ENCODE measurements at places on chromosomes 3 and 15.
A peak's percentile ranks its signal among the peaks of the same experiment; 100 is the strongest.

- DNase-seq: peak; percentile 26
Observed at GRCh38 chr15:40282147-40282868, 556 bp downstream of the ANKRD63 start.

- DNase-seq: no peak
Observed at GRCh38 chr3:15500107-15500724, 21.3 kb downstream of the COLQ start.

- no peak for DNase-seq
Observed at GRCh38 chr3:141246224-141246957, 14.8 kb downstream of the PXYLP1 start.

DNA sequence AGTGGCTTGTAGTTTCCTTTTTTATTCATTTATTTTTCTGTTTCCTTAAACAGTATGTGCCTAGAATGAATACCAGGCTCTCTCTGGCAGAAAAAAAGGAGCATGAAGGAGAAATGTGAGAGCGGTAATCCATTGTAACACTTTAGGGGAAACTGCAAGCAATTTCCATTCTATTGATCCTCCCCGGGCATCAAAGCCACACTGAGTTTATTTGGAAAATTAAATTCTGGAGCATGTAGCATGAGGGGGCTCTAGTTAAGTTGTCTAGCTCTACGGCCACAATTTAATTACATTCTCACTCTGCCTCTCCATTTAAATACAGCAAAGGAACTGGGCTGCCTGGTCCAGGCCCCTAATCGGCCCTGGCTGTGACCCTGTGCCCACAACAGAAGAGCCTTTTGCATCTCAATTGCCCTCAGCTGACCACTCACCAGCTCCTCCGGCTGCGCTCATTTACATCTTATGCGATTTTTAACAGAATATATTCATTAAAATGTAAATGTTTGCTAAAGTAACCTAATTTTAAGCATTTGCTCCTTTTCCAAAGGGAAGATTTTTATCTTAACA lies 72.9 kb downstream of the MEGF11 start:
- DNase-seq: no peak

DNA sequence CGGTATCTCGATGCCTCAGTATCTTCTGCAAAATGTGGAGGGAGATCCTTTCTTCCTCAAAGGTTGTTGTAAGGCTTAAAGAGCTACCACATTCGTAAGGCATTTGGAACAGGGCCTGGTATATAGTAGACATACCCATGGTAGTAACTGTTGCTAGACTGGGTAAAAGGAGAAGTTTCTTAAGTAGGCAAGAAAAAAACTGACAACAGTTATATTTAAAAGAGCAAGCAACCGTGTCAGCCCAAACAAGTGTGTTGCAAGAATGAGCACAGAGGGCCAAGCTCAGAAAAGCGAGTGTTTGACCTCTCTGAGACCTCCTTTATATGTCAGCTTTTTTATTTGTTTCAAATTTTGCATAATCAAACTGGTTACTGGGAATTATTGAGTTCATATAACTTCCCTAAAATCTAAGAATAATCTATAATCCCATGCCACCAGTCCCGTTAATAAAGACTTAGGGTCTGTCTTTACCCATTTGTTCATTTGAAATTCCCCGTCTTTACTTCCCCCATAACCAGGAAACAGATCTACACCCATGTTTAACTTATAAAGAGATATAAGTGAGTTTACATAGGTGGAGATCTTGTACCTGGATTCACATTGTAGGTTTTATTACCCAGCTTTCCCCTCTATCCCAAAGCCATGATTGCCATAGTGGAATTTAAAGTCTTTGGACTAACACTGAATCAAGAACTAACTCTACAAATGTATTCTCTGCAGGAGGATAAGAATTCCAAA lies 7.3 kb downstream of the B3GNT5 start:
- no peak for DNase-seq

DNA sequence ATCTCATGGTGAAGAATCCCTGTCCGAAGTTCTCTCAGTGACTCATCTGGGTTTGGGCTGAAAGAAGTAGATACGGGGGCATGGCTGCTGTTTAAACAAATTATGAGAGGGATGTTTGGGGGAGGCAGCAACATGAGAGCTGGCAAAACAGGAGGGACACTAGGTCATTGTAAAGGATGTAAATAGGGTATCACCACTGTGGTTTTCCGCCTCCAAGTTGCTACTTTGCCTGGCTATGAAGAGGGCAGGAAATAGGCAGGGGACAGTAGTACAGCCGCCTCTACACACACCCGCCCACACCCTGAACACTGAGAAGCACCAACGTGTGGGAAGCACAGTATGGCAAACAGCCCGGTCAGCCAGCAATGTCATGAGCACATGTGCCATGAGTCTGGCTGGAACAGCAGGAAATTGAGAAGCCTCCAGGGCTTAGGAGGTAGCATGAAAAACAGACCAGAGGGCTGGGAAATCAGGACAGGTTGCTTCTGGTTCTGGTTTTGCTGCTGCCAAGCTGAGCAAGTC lies 17.1 kb downstream of the HEXA start:
- DNase-seq: no peak

- DNase-seq: no peak
Observed at GRCh38 chr3:171959532-171960089, 79.8 kb upstream of the FNDC3B start.

GRCh38 chr15:39828374-39828931 lies 45.8 kb upstream of the FSIP1 start:
- DNase-seq: no peak

DNA sequence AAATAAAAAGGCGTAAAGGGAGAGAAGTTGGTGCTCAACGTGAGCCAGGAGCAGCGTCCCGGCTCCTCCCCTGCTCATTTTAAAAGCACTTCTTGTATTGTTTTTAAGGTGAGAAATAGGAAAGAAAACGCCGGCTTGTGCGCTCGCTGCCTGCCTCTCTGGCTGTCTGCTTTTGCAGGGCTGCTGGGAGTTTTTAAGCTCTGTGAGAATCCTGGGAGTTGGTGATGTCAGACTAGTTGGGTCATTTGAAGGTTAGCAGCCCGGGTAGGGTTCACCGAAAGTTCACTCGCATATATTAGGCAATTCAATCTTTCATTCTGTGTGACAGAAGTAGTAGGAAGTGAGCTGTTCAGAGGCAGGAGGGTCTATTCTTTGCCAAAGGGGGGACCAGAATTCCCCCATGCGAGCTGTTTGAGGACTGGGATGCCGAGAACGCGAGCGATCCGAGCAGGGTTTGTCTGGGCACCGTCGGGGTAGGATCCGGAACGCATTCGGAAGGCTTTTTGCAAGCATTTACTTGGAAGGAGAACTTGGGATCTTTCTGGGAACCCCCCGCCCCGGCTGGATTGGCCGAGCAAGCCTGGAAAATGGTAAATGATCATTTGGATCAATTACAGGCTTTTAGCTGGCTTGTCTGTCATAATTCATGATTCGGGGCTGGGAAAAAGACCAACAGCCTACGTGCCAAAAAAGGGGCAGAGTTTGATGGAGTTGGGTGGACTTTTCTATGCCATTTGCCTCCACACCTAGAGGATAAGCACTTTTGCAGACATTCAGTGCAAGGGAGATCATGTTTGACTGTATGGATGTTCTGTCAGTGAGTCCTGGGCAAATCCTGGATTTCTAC lies at the start of gene RARB:
TSS of gene RARB (plus strand) at position 322 of the 847 bp plus-strand sequence. CDS start at position 791, 469 bp downstream.
- DNase-seq: no peak

DNA sequence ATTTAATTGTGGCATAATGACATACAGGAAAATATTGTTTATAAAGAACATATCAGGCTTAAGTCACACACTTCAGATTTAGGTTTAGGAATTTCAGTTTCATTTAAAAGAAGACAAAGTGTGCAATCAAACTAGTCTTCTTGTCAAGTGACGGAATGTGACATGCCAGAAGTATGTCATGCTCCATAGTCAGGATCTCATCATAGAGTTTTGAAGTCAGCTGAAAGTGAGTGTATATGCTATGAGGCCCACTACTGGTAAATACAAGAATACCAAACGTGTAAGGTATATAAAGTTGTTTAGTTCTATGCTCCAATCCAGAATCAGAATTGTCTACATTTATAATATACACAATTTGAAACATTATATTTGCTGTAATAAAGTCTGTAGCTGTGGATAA lies 988.4 kb downstream of the TBL1XR1 start:
- DNase-seq: no peak

- no peak for DNase-seq
Observed at GRCh38 chr3:4839278-4839677, 140.0 kb upstream of the BHLHE40 start.

DNA sequence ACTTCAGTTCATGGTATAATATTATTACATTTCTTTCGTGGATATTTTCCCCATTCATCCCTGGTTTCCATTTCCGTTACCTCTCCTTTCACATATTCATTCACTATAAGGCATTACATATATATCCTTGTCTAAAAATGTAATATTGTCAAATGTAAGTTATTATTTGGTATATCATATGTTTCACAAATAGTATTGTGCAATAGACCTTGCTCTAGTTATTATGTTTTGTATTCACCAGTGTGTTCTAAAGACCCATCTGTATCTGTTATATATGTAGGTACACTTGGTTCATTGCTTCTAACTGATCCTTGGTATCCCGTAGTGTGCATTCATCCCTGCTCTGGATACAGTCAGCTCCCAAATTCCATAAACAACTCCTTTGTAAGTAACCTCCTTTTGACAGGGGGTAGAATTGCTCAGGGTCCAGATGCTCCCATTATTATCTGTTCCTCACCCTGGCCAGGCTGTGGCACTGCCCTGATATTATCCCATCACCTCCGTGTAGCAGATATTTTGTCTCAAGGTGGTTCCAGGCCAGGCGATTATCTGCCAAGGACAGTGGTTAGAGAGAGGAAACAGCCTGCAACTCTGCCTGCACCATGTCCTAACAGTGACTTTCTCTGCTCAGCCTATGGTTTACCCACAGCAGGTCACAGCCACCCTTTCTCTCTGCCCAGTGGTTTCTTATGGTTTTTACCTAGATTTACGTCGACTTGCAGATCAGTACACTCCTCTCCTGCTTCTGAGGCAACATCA lies 29.2 kb downstream of the PAQR9 start:
- no peak for DNase-seq

- DNase-seq: no peak
Observed at GRCh38 chr3:39849992-39850715, 40.7 kb downstream of the MYRIP start.

DNA sequence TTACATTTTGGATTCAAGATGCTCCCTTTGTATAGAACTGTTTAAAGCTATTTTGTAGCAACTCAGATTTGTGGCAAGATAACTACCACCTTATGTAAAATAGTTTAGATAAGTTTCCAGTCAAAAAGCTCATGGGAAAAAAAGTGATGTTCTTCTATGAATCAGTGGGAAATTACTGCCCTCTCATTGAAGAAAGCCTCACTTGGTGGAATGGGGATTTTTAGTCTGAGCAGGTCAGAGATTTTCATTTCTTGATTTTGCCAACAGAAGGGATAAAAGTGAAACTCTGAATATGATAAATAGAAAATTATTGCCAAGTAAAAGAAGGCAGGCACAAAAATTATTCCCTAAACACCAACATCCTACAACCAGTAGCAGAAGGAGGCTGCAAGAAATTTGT lies 25.8 kb upstream of the CSTA start:
- no peak for DNase-seq

DNA sequence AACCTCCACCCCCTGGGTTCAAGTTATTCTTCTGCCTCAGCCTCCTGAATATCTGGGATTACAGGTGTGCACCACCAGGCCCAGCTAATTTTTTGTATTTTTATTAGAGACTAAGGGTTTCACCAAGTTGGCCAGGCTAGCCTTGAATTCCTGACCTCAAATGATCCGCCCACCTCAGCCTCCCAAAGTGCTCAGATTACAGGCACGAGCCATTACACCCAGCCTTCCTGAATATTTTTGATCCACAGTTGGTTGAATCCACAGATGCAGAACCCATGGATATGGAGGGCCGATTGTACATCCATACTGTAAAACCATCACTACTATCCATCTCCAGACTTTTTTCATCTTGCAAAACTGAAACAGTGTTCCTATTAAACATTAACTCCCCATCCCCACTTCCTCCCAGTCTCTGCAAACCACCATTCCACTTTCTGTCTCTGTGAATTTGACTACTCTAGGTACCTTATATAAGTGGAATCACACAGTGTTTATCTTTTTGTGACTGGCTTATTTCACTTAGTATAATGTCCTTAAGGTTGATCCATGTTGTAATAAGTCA lies 8.2 kb upstream of the TMEM62 start:
- DNase-seq: no peak

DNA sequence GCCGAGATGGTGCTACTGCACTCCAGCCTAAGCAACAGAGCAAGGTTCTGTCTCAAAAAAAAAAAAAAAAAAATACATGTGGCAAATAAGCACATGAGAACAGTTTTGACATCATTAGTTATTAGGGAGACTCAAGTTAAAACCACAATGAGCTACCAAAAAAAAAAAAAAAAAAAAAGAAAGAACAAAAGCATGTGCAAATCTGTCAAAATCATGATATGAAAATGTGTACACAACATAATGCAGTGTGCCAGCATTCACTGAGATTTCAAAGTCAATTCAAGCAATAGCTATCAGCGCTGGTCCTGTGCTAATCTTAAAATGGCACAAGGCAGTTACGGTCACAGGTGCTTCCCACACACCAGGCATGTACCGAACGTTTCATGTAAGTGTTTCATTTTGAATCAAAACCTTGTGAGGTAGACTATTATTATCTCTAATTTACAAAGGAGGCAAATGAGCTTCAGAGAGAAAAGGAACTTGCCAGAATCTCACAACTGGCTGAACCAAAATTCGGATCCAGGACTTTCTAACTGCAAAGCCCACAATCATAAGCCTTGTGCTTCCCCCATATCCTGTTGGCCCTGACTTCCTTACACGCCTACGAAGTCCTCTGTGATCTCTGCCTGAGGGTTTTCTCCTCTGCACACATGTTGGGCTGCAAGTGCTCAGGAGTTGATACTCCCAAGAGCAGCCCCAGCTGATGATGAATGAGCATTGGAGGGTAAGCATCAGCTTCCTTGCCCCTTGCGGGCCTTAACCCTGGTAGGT lies 200.1 kb upstream of the PROK2 start:
- no peak for DNase-seq

DNA sequence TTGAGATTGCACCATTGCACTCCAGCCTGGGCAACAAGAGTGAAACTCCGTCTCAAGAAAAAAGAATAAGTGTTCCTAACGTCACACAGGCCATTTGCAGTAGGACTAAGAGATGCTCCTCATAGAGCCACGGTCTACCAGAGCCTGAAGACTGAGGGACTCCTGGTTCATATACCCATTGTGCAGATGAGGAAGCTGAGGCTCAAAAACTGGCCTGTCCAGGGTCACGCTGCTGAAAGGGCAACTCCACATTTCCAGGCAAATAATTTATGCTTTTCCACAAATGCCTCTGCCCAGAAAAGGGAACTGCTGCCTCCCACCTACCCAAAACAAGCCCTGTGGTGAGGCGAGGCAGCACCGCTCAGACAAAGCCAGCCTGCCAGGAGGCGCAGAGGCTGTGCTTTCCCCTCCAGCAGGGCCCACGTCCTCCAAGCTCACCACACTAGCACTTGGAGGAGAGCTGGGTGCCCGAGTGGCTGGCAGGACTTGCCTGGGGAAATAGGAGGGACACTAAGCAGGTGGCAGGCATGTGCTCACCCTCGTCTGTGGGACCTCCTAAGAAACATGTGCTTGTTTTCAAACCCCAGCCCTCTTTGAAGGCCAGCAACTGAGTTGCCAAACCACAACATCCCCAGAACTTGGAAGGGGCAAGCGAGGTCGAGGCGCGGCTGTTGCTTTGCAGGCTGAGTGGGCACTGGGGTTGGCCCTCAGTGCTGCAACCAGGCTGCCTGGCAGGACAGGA lies 195.6 kb downstream of the XXYLT1 start:
- DNase-seq: no peak
